ENCODE measurements at places on chromosomes 12 and 14.
A peak's percentile ranks its signal among the peaks of the same experiment; 100 is the strongest.

GRCh38 chr12:79595273-79595672, 95.5 kb downstream of the PAWR start:
- DNase-seq, result no peak

- no peak for DNase-seq
Observed at GRCh38 chr14:89251061-89251460, 166.0 kb downstream of the FOXN3 start.

DNA sequence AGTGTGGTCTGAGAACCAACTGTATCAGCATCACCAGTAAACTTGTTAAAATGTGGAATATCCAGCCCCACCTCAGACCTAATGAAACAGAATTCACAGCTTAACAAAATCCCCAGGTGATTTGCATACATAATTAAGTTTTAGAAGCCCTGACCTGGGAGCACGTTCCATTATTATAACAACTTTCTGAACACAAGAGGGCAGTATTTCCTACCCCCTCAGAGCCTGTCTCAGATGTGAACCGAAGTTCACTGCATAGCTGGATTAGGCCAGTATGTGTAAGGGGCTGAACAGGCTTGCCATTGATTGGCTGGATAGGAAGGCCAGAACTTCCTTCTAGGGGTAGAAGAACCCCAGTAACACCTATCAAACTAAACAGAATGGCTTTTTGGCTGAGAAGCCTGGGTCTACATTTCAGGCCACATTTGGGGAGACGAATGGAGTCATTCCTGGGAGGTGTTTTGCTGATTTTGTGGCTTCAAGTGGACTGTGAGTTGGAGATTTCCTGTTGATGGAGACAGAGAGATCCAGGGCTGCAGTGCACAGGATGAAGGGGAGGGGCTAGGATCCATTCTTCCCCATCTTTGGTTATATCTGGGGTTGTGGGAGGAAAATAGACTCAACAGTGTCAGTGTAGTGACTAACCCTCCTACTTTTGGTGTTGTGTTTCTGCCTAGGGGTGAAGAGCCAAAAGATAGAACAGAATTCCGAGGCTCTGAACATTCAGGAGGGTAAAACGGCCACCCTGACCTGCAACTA, 94.7 kb upstream of the OR4E1 start:
- peak; percentile 40 for DNase-seq

GRCh38 chr12:98439981-98440581, 75.3 kb upstream of the TMPO start:
- no peak for DNase-seq

- DNase-seq, result no peak
Observed at GRCh38 chr12:79563021-79563740, 127.6 kb downstream of the PAWR start.

DNA sequence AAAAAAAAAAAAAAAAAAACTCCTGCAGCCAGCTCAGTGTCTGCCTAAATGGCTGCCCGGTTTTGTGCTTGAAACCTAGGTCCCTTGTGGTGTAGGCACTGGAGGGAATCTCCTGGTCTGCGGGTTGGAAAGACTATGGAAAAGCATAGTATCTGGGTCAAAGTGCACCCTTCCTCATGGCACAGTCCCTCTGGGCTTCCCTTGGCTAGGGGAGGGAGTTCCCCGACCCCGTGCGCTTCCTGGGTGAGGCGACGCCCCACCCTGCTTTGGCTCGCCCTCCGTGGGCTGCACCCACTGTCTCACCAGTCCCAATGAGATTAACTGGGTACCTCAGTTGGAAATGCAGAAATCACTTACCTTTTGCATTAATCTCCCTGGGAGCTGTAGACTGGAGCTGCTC, 14.3 kb downstream of the PTCSC3 start:
- DNase-seq, result no peak

DNA sequence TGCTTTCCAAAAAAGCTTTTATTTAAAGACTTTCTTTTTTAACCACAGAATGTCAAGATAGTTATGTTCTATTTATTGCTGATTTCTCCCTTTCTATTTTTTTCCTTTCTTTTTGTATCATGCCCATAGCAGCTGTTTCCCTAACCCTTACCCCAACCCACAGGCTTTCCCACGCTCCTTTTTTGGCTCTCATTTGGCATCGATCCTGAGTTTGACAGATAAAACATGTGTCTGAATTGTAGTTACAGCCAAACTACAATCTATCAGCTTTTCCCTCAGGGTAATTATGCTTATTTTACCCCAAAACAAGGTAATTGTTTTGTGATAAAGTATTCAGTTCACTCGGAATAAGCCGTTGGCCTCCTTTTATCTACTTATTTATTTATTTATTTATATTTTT, 46.7 kb downstream of the PDE3A start:
- DNase-seq, result no peak

GRCh38 chr14:31388687-31389413, 31.5 kb downstream of the HEATR5A start:
- DNase-seq, result no peak

- DNase-seq, result no peak
Observed at GRCh38 chr14:31842899-31843298, 234.2 kb upstream of the ARHGAP5 start.

DNA sequence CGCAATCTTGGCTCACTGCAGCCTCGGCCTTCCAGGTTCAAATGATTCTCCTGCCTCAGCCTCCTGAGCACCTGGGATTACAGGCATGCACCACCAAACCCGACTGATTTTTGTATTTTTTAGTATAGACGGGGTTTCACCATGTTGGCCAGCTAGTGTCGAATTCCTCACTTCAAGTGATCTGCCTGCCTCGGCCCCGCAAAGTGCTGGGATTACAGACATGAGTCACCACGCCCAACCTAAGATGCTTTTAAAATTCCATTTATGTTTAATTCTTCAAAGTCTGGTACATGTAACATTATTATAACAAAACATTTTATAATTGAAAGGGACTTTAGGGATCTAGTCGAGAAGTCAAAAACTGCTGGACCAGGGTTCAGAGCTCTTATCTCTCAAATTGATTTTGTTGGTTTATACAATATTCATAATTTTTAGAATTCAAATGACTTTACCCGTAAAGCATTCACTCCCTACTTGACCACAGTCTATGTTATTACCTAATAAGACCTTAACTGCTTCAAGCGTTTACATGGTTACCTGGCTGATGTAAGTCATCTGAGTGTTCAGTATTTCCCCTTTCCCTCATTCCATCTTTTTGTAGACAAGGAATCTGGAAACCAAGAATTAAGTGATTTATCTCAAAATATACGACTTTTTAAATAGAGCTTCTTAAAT, 28.2 kb downstream of the RAP1B start:
- DNase-seq, result no peak

DNA sequence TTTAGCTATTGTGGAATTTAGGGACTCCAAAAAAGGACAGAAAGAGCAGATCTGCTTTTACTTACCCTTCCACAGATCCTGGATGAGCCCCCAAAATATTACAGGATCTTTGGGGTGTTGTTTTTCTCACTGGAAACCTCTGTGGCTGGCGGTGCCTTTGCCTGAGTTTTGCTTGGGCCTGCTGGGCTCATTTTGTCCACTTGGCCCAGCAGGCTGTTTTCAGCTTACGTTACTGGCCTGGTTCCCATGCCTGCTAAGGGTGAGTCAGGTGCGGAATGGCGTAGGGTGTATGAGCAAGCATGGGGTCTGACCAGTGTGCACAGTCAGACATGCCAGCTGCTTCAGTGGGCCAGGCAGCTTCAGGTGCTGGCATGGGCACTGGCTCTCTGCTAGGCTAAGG, 45.8 kb downstream of the HSD17B6 start:
- no peak for DNase-seq

DNA sequence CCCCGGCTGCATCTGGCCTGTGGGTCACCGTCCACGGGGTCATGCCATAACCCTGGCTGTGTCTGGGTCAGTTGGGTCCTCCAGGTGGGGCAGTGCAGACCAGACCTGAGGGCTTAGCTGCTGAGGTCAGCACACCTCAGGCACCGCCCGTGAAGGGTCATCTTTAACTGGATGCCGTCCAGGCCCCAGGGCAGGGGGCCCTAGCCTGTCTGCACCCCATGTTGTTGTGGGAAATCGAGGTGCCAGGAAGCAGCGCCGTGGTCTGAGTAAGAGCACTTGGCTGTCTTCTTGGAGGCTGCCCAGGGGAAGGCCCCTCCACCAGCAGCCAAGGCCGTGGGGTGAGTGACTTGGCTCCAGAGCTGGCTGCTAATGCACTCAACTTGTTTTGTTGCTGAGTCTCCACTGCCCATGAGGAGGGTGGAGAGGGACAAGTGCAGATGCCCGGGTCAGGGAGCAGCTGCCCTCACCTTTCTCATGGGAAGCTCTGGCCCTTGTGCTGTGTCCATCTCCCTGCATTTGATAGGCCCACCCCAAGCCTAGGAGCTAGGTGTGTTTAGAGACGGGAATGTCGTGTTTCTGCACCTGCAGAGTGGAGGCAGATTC, 317.2 kb downstream of the TMEM121 start:
- DNase-seq, result no peak

GRCh38 chr12:86826051-86826450, 569.9 kb upstream of the MGAT4C start:
- DNase-seq, result no peak

- DNase-seq, result no peak
Observed at GRCh38 chr12:88362439-88362838, 217.8 kb downstream of the KITLG start.

DNA sequence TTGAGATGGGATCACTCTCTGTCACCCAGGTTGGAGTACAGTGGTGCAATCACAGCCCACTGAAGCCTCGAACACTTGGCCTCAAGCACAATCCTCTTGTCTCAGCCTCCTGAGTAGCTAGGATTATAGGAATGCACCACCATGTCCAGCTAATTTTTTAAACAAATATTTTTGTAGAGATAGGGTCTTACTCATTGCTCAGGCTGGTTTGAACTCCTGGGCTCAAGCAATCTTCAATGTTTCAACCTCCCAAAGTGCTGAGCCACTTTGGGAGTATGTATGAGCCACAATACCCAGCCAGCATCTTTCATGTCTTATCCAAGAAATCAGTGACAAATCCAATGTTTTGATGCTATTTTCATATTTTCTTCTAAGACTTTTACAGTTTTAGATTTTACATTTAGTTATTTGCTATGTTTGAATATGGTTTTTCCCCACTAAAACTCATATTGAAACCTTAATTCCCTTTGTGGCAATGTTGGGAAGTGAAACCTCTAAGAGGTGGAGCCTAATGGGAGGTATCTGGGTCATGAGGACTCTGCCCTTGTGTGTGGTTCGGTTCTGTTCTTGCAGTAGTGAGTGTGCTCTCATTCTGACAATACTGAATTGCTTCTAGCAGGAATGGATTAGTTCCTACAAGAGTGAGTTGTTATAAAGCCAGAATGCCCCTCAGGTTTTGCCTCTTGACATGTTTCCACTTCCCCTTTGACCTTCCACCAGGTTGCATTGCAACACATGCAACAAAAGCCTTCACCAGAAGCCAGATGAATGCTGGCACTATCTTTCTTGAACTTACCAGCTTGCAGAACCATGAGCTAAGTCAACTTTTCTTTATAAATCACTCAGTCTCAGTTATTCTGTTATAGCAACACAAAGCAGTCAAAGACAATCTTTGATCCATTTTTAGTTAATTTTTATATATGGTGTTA, 80.8 kb upstream of the AMIGO2 start:
- DNase-seq, result no peak

- DNase-seq, result no peak
Observed at GRCh38 chr12:25404955-25405354, 148.1 kb downstream of the LMNTD1 start.

GRCh38 chr12:112130441-112130998, 5.2 kb downstream of the TRAFD1 start:
- peak; percentile 64 for DNase-seq

GRCh38 chr12:121753844-121754264, 39.6 kb downstream of the RHOF start:
- DNase-seq, result no peak

DNA sequence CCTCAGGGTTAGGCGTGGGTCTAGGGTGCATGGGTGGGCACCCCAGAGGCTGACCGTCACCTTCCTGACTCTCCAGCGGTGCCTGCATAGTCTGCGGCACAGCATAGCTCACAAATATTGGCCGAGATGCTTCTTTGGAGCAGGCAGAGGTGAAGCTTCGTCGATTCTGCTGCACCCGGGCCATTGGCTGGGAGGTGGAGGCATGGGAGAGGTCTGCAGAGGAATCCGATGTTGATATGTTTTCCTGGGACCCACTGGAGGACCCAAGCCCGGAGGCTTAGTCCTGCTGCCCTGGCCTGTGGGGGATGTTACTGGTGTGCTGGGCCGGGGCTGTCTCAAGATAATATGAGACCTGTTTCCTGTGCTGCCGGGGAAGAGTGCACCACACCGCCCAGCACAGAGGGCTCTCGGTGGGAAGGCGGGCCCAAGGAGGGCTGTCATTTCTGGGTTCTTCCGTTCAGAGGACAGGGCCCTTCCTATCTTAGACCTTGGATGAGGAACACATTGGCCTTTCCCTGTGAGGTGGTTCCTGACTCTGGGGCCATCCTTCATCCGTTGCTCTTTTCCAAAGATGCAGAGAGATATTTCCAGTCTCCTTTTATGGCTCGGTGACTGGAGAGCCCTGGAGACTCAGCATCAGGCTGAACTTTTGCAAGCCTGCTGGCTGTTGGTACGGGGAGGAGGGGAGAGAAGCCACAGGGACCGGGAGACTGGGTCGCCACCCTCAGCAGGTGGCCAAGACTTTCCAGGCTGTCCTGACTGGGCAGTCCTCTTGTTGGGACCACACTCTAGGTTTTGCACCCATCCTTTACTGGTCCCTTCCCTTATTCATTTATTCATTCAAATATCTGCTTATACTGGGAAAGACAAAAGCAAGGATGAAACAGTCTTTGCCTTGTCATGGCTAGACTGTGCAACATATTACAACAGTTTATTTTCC, 143.5 kb downstream of the TSPAN9 start:
- no peak for DNase-seq

DNA sequence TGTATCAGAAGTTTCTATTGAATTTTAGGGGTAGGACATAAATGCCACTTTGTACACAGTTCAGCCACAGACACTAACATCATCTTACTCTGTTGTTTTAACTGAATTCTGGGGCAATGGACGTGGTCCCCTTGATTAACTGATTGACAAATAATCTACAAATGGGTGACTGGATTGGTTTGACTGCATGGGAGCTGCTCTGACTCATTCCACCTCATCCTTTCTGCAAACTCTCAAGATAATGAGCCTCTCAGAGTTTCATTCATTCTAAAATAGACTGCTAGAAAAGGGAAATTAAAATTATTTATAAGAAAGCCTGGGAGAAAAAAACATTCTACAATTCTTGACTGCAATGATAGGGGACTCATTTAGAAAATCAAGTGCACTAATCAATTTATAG, 570.4 kb upstream of the SEL1L start:
- no peak for DNase-seq

GRCh38 chr12:5556033-5556614, 124.2 kb downstream of the NTF3 start:
- DNase-seq, result no peak

DNA sequence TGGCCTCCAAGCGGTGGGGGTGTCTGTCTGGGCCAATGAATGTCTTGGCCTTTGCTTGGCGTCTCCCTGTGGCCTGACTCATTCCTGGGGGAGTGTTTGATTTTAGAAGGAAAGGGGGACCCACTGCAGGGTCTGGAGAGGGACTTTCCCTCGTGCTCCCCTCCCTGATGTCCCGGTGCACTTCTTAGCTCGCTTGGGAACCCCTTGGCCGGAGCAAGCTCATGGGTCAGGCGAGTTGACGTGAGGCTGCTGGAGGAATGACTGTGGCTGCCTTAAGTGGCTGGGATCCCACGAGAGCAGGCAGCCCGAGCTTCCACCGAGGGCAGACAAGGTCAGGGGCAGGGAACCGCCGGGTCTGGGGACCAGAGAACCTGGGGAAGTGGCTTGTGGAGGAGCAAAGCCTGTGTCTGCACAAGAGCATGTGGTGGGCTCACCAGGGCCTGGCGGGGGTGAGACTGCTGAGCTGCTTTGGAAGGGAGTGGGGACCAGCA, 218.4 kb upstream of the C14orf180 start:
- DNase-seq, result no peak

All from CD4-positive, alpha-beta T cell treated with Interleukin-6 at 100 ng/mL for 8 hours (primary cell).